ENCODE measurements at places on chromosomes 16 and 17.
A peak's percentile ranks its signal among the peaks of the same experiment; 100 is the strongest.

- DNase-seq, result no peak
Measured at GRCh38 chr16:16925432-16925831, 545.3 kb downstream of the XYLT1 start.

GRCh38 chr17:17723354-17724261 lies 42.4 kb downstream of the RAI1 start:
- DNase-seq, result peak; percentile 33

DNA sequence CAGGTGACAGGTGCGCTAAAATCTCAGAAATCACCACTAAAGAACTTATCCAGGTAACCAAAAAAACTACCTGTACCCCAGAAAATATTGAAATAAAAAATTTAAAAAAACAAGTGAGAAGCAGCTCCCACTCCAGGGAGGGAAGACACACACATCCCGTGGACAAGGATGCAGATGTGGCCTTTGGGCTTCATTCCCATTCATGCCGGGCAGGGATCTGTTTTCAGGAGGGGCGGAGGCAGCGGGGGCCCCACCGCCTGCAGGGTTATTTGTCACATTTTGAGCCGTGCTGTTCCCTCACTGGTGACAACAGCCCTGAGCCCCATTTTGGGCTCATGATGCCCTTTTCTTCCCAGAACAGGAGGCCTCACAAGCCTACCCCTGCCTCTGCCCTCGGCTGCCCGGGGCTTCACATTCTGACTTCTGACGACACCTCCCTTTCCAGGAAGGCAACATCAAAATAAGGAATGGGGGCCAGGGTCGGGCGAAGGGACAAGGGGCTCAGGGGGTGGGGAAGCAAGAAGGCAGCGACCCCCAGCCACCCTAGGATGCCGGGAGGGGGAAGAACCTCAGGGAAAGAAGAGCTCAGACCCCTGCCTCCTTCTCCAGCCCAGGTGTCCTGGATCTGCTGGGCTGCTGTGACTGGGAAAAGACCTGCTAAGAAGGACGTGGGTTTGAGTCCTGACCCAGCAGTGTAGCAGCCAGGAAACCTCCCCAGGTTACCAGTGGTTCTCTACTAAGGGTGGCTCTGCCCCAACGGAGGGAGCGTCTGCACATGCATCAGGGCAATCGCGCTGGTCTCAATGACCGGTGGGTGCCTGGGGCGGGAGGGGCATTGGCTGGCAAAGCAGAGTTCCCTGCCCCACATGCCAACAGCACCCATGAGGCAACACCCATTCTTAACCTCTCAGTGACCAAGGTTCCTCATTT lies 2.3 kb upstream of the CD79B start:
- no peak for DNase-seq

- DNase-seq, result no peak
Measured at GRCh38 chr16:86048221-86048620, 149.3 kb downstream of the IRF8 start.

DNA sequence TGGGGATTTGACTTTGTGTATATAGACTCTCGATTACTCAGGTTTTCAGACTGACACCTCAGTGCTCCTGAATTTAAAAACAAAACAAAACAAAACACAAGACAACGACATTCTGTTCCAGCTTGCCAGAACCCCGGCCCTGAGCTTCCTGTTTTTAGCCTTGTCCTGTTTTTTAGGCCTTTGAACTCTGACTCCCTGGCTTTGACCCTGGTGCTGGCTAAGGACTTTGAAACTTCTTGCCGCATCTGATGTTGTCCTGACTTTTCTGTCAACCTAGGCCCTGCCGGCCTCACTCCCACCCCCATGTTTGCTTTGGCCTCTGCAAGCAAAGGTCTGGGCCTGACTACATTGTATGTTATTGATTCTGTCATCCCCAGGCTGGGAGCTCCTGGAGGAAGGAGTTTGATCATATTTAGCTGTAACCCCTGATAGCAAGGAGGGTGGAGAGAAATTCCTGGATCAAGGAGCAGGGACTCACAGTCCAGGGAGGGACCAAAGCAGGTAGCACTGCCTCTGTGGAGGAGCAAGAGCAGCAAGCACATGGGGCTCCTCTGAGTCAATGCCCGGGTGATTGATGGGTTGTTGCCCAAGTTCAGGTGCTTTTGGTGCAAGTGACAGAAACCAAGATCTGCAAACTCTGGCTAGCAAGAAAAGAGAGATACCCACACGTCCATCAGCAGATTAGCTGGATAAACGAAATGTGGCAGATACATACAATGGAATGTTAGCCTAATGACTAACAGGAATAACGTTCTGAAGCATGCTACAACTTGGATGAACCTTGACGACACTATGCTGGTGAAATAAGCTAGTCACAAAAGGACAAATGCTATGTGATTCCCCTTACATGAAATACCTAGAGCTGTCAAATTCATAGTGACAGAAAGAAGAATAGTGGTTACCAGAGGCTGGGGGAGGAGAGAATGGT lies 7.7 kb downstream of the CCL16 start:
- DNase-seq, result no peak

GRCh38 chr17:2309338-2310154 lies 5.8 kb downstream of the SRR start:
- DNase-seq, result no peak

GRCh38 chr17:53336281-53336680 lies 486.4 kb upstream of the KIF2B start:
- DNase-seq, result no peak

DNA sequence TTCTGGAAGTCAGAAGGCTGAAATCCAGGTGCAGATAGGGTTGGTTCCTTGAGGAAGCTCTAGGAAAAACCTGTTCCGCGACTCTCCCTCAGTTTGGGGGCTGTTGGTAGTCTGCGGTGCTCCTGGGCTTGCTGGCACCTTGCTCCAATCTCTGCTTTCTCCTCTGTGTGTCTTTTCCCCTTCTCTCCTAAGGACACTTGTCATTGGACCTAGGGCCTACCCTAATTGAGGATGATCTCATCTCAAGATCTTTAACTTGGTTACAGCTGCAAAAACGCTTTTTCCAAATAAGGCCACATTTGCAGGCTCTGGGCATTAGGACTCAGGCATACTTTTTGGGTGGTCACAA lies 12.9 kb upstream of the CACNG4 start:
- no peak for DNase-seq

GRCh38 chr17:32007463-32008298 lies 498 bp downstream of the LRRC37B start:
- peak; percentile 18 for DNase-seq

DNA sequence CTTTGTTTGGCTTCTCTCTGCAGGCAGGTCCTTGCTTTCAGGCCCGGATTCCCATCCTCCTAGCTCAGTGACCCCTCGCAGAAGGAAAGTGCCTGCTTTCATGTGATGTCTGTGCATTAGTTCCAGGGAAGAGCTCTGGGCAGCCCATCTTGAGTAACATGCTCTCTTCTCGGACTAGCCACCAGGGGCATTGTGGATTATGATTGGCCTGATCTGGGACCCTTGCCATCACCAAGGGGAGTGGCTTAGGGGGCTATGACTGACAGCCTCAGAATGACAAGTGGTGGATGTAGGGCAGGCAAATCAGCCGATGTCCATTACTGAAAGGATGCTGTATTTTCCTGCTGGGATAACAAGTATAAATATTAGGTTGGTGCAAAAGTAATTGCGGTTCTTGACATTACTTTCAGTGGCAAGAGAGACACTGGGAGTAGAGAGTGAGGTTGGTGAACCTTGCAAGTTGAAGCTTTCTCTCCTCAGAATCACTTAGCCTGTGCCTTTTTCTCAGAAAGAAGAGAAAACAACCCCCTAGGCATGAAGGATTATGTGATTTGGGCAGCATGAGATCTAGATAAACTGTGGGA lies 71.5 kb upstream of the MPHOSPH6 start:
- DNase-seq, result no peak

DNA sequence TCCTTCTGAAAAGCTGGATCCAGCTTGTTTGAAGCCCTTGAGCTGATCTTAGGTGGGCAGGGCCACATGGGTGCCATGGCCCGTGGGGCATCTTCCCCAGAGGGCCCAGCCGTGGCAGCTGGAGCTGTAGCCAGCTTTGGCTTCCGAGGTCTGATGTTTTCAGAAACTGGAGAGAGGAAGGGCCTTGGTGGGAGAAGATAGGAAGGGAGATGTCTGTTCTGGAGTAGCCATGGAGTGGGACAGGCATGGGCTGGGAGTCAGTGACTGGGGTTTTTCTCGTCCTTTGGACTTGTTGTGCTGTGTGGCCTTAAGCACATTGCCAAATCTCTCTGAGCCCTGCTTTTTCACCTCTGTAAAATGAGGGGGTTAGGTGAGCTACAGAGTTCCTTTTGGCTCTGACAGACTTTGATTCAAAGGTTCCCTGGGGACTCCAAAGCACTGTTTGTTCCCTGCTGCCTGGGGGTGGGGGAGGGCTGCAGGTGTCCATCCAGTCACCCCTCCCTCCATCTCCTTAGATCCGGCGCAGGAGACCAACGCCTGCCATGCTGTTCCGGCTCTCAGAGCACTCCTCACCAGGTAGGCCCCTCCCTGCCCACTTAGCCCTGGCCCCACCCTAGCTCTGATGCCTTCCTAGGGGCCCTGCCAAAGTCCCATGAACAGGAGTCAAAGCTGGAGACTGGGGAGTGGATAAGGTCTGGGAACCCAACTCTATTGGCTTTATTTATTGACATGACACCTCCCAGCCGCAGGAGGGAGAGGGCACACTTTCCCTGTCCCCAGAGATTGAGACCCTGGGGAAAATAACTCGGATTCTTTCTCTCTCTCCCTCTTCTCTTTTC lies 2.1 kb downstream of the PPP1R1B start:
- peak; percentile 86 for DNase-seq

- DNase-seq, result no peak
Measured at GRCh38 chr16:19482291-19482690, 39.6 kb downstream of the GDE1 start.

DNA sequence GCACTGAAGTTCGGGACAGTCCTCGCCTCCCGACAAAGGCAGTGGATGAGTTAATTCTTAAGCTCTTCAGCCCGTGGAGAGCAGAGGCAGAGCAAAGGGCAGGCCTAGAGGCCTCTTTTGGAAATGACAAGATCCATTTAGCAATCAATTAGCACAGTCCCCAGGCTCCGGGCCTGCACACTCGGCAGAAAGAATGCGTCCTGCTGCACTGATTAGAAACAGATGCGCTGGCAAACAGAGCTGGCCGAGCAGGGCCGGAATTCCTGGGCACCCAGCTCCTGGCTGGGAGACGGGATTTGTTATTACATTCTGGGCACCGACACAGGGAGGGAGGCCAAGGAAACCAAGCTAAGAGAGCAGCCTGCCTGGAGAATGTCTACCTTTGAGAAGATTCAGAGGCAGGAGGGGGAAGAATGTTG lies 162.9 kb downstream of the COPRS start:
- no peak for DNase-seq

DNA sequence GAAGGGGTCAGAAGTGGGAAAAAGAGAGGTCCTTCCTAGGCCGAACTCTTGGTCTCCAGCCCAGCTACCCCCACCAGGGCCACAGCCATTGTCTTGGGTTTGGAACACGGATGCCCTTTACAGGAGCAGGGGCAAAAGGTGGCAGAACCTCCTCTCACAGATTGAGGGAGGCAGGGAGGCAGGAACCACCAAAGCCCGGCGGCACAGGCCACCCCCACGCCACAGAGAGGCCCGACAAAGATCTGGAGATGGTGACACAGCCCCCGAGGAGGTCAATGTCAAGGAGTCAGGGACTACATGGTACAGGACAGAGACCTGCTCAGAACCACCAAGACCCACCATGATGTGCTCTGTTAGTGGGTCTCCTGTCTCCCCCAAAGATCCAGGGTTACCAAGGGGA lies 44.4 kb upstream of the DLX4 start:
- no peak for DNase-seq

- DNase-seq, result no peak
Measured at GRCh38 chr17:6578491-6578890, 22.1 kb upstream of the PITPNM3 start.

GRCh38 chr17:61465550-61466237 lies 13.5 kb downstream of the TBX4 start:
- no peak for DNase-seq

Measured in NCI-H510A (cell line).